Cortex of kidney (tissue), 1 donor: ENCODE measurements at places on chromosomes 7 and 10.

DNA sequence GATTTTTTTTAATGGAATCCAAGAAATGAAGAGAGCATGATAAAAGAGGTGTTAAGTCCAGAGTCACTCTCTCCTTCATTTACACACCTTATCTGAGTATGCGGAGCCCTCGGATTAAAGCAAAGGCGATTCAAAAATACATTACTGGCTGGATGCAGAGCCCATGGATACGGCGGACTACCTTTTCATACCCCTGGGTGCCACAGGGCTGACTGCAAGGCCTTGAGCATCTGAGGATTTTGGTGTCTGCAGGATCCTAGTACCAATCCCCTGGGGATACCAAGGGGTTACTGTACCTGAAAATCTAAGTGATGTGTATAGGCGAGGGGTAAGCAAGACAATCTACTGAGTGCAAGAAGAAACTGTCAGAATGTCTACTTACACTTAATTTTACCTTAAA lies 20.5 kb downstream of the PIP4K2A start:
- DNase-seq = no peak

DNA sequence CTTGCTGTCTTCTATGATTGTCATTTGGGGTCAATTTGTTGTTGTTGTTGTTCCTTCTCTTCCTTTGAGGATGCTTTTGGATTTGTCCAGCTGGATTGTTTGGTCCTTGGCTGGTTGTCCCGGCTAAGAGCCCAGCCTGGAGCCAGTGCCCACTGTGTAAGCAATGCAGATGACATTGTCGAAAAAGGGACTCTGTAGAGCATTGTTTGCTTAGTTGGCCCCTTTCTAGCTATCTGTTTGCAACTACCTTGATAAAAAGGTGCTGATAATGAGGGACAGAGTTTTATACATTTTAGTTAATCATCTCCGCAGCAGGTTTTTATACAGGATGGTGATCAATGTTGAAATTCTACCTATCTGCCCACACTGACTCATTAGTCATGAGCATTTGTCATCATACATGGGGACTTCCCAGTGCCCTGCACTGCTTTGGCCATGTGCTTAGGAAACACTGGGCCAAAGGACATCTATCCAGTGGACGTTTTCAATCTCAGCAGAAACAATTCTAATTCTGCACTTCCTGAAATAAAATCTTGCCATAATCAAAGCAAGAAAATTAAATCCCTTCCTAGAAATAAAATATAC lies 311.9 kb downstream of the GRM8 start:
- no peak for DNase-seq

- no peak for DNase-seq
These were observed 381.9 kb upstream of the SEMA3C start for GRCh38 chr7:81300753-81301152.

DNA sequence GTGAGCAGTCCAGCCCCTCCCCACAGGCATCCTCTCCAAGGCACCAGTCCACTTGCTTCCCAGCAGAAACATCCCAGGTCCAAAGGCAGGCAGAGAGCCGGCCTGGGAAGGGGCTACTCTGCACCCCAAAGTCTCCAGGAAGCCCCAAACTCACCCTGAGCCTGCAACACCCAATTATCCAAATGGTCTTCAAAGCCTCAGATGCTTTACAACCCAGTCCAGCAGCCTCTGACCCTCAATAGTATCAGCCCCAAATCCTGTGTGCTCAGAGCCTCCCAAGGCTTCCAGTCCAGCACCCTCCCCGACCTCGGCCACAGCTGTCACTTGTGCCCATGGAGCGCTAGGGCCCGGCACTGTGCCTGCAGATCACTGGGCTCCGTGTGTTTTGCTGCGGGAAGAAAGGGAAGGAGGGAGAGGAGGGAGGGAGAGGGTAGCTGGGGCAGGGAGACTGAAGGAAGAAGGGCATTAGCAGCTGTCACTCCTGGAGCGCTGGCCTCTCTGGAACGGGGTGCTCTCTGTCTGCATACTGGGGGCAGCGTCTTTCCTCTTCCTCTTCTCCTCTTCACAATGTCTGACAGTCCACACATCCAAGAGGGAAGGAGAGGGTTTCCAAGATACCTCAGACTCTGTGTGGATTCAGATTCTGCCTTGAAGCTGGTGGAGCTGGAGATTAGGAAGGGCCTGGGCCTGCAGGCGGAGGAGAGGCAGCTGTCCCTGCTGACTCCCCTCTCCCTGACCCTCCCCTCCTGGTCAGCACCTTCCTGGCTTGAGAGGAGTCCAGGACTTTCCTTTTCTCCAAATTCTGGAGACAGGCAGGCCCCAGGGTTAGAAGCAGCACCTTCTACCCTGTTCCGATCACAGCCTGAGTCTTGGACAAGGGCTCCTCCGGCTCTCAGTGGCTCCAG lies 13.2 kb downstream of the CALML5 start:
- DNase-seq = no peak

GRCh38 chr7:7425321-7425720 lies 110.4 kb downstream of the COL28A1 start:
- DNase-seq = no peak

DNA sequence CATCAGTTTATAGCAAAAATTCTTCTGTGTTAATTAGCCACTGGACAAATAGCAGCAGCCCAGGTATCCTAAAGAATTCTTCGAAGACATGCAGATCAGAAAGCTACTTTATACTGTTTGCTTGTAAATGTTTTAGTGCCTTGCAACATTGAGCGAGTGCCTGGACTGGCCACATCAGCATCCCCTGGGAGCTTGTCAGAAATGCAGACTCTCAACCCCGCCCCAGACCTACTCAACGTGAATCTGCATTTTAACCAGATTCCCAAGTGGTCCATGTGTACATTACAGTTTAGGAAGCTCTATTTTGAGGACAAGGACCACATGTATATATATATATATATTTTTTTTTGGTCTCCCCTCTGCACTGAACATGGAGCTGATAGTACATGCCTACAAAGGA lies 18.5 kb upstream of the PLEKHS1 start:
- no peak for DNase-seq

DNA sequence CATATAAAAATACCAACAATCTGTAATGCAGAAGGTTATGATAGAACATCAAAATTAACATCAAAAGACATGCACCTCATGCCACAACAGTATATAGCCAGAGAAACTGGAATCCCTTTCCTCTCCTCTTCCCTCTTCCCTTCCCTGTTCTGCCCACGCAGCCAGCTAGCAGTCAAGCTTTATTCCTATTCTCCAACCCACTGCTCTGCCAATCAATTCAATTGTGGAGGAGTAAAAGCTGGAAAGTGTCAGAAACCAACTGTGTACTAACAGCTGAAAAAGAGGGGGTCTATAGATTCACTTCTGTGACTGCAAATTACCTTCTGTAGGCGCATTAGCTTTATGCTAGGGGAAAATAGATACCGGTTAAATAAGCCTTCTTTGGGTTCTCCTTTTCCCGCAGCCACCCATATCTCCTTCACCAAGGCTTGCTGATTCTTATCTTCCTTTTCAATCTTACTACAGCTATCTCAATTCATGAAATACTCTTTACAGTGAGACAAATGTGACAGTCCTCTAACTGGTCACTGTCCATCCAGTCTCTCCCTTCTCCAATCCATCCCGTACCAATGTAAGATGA lies 16.3 kb downstream of the ABI1 start:
- no peak for DNase-seq

- no peak for DNase-seq
These were observed 19.6 kb downstream of the CALML3 start for GRCh38 chr10:5544216-5544805.

DNA sequence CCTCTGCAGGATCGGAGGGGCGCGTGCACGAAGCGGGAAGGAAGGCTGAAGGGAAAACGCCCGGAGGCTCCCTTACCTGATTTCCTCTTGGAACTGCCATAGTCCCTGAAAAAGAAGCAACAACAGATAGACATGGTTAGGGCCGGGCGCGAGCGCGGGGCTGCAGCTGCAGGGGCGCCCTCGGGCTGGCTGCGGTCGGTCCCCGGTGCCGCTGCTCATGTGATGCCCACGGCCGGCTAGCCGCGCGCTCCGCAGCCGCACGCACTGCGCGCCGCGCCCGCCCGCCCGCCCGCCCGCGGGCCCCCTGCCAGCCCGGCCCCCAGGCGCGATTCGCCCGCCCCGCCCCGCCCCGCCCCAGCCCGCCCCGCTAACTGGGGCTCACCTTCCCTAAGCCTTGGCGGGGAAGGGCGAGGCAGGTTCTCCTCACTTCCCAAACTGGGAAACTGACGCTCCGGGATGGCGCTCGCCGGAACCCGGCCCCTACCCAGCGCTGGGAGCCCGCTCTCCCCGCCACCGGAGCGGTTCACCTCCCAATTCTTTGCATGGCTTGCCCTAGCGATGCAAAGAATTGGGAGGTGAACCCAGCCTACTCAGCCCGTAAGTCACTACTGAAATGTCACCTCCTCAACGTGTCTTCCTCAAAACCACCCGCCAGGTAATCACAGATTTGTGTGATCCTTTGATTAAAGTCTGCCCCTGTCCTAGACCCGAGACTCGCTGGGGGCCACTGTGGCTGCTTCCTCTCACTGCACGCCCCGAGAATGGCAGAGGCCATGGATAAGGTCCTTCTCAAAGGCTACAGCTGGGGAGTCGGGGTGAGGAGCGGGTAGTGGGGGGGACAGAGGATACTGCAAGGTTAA lies 162.2 kb downstream of the SH3PXD2A start:
- no peak for DNase-seq

GRCh38 chr7:112462236-112462635 lies 12.0 kb downstream of the IFRD1 start:
- no peak for DNase-seq
